Stimulated activated CD4-positive, alpha-beta T cell treated with anti-CD3 and anti-CD28 coated beads, TNF-alpha, amount 100 ng/mL, for 1 hour (primary cell): ENCODE measurements at places on chromosomes 5 and 9.

DNA sequence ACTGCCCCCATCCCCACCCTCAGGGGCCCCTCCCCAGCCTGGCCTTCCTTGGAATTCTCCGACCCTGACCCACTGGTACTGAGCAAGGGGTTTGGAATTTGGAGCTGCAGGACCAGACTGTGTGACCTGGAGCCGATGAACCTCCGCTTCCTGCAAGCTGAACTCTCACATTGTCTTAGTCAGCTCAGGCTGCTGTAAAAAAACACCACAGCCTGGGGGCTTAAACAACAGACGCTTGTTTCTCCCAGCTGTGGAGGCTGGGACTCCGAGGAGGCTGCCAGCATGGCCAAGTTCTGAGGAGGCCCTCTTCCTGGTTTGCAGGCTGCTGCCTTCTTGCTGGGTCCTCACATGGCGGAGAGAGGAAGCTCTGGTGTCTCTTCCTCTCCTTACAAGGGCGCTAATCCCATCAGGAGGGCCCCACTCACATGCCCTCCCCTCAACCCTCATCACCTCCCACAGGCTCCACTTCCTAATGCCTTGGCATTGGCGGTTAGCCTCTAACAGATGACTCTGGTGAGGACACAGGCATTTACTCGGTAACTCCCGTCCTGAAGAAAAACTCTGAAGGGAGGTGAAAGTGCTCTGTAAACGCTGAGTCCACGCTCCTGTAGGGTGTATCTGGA is 42.4 kb downstream of the C5orf15 start:
- no peak for DNase-seq

- DNase-seq: no peak
Measured at GRCh38 chr5:531101-531748, 7.0 kb upstream of the SLC9A3 start.

DNA sequence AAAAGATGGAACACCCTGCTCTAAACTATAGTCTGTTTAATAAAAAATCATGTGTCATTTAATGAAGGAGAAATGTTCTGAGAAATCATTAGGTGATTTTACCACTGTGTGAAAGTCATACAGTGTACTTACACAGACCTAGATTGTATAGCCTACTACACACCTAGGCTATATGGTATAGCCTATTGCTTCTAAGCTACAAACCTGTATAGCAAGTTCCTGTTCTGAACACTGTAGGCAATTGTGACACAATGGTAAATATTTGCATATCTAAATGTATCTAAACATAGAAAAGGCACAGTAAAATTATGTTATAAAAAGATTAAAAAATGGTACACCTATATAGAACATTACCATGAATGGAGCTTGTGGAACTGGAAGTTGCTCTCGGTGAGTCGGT is 40.6 kb downstream of the EFNA5 start:
- DNase-seq: no peak

- DNase-seq: no peak
Measured at GRCh38 chr9:101162231-101162630, 133.7 kb downstream of the PLPPR1 start.

- DNase-seq: no peak
Measured at GRCh38 chr9:95029288-95029687, 288.2 kb downstream of the FANCC start.

DNA sequence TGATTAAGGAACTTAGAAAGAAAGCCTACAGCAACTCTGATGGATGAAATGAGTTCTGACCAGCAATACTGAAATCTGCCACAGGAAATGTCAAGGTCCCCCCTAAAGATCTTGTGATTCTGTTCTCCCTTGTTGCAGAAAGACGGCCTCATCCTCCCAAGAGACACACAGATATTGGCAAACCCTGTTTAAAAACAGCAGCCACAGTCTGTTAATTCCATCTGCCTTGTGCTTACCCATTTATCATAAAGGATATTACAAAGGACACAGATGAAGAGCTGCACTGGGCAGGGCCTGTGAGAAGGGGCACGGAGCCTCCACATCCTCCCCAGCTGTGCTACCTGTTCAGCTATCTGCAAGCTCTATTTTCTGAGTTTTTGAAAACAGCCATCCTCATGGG is 15.2 kb downstream of the RAPGEF1 start:
- DNase-seq: no peak

- no peak for DNase-seq
Measured at GRCh38 chr9:87954230-87954629, 20.1 kb downstream of the CDK20 start.

GRCh38 chr9:34501889-34502425 is 20.8 kb downstream of the ENHO start:
- no peak for DNase-seq
